NCI-H524 (cell line): ENCODE measurements at places on chromosomes 12 and 14.
A peak's percentile ranks its signal among the peaks of the same experiment; 100 is the strongest.

- DNase-seq = no peak
Measured at GRCh38 chr12:120903412-120904196, 554 bp downstream of the SPPL3 start.

DNA sequence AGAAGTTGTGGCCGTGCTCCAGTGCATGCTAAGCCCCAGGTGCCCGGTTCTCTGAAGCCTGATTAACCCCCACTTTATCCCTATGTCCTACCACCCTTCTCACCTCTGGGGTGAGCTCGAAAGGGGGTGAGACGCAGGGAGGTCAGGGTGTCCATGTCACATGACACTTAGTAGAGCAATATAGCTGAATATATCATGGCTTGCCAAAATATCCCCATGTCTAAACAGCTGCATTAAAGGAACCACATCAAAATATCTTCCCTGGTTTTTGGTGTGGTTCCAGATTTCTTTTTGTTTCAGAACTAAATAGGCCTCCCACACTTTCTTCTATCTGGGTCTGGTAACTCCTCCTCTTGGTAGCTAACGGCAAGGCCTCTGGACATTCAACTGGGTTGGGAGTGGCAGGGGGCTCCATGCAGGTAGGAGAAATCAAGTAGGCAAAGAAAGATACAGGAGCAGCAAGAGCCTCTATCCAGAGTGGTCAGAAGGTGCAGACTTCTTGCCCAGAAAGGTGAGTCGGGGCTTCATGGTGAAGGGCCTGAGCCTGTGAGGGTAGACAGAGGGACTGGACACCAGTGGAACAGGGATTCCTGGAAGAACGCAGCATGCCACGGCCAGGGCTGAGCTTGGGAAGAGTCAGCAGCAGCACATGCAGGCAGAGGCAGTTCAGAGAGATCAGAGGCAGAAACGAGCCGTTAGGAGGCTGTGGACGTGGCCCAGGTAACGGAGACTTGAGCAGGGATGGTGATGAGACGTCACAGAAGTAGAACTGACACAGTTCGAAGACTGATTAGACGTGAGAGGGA lies 202.8 kb upstream of the DIO3 start:
- DNase-seq = no peak

DNA sequence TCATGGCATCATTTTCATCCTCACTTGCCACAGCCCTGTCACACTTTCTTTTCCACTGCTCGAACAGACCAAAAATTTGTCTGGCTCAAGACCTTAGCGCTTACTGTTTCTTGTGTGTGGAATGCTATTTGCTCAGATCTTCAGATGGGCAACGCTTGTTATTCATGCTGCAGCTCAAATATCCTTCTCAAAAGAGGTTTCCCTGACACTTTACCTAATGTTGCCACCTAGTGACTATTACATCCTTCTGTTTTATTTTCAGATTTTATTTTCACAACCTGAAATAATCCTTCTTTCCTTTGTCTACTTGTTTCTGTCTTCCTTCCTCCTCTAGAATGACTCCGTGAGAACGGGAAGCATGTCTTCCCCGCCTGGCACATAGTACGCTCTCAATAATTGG lies 5.6 kb downstream of the FBXO33 start:
- DNase-seq = no peak

DNA sequence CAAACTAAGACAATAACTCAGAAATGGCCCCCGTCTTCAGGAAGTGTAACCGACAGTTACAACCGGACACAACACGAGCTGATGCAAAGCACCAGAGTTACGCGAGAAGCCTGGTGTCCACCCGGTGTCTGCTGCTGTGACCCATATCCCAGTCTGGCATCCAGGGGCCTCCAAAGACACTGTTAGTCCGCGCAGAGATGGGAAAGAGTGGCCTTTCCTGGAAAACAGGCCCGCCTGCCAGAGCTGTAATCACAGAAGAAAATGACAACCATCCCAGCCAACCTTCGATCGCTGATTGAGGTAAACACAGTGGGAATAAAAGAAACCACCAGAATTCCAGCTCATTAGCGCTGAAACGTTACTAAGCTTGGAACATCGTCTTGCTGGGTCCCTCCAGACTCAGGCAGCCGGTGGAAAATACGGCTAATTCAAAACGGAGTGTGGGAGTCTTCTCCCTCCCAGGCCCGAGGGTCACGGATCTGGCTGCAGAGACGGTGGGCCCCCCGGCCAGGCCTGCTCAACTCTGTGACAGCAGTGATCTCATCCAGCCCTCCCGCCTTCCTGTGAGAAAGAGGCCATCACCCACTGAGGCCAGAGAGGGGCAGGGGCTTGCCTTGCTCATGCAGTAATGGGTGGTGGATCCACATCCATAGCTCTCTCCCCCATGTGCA lies 273.9 kb upstream of the RTL1 start:
- no peak for DNase-seq

DNA sequence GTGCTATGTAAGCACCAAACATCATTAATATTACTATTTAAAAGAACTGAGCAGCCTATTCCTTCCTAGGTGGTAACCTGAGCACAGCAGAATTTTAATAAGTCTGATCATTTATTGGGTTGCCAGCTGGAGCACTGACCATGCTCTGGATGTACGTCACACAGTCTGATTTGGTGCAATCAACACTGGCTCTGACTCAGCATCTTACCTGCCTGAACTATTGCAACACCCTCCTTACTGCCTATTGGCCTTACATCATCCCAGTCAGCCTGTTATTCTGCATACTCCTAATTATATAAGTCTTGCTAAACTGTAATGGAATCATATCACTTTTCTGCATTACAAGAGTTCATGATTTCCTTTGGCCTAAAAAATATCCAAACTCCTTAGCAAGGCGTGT lies 149.7 kb downstream of the PTPRO start:
- DNase-seq = no peak

- peak; percentile 91 for DNase-seq
Measured at GRCh38 chr12:7486512-7486911, 17.1 kb downstream of the CD163 start.

DNA sequence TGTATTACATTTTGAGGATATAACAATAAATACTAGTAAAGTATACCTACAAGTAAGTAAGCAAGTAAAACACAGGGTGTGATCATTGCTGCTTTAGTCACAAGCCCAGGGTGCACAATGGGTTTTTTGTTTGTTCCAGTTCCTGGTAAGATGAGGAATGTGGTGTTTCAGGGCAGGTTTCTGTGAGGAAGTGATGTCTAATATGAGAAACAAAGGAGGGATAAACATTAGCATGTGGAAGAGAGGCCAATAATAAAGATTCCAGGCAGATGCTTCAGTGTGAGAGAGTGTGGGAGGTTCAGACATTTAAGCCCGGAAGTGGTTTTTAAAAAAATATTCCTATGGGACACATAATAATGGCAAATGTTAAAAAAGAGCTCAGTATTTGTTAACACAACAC lies 808.1 kb upstream of the USP15 start:
- no peak for DNase-seq

GRCh38 chr14:84273181-84273580 lies 1256.8 kb upstream of the FLRT2 start:
- DNase-seq = peak; percentile 84

DNA sequence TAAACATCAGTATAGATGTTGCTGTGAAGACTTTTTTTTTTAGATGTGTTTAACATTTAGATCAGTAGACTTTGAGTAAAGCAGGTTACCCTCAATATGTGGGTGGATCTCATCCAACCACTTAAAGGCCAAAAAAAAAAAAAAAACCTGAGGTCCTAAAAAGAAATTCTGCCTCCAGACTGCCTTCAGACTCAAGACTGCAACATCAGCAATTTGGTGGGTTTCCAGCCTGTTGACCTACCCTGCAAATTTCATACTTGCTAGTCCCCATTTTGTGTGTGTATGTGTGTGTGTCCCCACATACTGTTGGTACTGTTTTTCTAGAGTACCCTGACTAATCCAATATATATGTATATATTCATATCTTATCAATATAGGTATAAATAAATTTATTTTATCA lies 55.6 kb downstream of the OSBPL8 start:
- DNase-seq = no peak

GRCh38 chr12:118319627-118320026 lies 53.1 kb downstream of the TAOK3 start:
- no peak for DNase-seq

- peak; percentile 68 for DNase-seq
Measured at GRCh38 chr12:119225454-119225853, 46.7 kb downstream of the HSPB8 start.

DNA sequence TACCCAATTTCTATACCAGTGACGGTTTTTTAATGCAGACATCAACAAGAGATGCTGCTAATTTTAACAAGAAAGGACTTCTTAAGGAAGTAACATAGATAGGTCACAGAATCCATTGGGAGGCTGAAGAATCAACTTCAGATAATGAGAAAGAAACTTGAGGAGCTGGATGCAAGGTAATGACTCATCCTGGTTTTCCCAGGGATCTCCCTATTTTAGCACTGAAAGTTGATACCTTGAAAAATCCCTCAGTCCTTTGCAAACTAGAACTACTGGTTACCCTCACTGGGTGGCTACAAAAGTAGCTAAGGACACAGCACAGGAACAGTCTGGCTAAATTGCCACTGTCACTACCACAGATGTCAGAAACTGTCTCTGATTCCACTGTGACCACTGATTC lies 561.9 kb downstream of the FLRT2 start:
- DNase-seq = no peak

GRCh38 chr14:97266653-97267052 lies 469.5 kb downstream of the VRK1 start:
- DNase-seq = no peak

GRCh38 chr12:130162267-130162666 lies at the start of gene FZD10:
Gene FZD10, plus strand, starts transcription at chr12:130162464. Its CDS starts 479 bp downstream, at chr12:130162943.
- peak; percentile 25 for DNase-seq

GRCh38 chr12:111812881-111813741 lies 28.9 kb upstream of the MAPKAPK5 start:
- peak; percentile 61 for DNase-seq

GRCh38 chr12:34598851-34599529 lies 576.7 kb downstream of the ALG10 start:
- no peak for DNase-seq

- DNase-seq = no peak
Measured at GRCh38 chr12:63899396-63899795, 54.9 kb downstream of the SRGAP1 start.
